ENCODE measurements at places on chromosomes 4 and X.
A peak's percentile ranks its signal among the peaks of the same experiment; 100 is the strongest.

DNA sequence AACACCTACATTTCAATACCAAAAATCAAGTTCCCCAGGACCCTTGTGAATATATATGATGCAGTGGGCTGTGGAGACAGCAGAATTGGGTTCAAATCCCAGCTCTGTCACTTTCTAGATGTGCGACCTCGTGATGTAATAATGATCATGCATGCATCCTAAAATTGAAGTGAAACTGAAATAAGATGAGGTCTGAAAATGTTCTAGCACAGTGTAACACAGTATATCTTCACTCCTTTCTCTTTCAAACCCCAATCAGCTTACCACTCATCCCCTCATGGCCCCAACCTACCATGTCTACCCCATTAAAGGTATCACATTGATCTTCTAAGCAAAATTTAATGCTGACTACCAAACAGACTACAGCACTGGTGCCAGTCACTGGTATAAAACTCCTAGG is 69.9 kb upstream of the BRS3 start:
- no peak for DNase-seq

DNA sequence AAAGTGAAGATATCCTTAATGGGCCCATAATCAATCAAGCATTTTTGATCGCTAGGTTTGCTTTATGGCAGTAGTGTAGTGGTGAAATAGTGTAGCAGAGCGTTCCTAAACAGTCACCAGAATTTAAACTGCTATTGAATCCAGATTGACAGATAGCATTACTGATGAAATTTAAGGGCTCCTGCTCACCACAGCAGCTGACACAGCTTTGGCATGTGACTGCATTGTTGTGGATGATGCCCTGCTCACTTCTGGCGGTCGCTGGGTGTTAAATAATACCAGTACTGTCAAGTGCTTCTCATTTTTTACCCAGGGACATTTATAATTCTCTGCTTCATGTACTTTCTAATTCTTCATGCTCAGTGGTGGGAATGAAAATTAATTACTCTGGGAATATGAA is 102.0 kb upstream of the ARHGAP24 start:
- DNase-seq: no peak

- peak; percentile 62 for DNase-seq
These were observed 47.2 kb upstream of the TMEM33 start for GRCh38 chr4:41887821-41888686.

DNA sequence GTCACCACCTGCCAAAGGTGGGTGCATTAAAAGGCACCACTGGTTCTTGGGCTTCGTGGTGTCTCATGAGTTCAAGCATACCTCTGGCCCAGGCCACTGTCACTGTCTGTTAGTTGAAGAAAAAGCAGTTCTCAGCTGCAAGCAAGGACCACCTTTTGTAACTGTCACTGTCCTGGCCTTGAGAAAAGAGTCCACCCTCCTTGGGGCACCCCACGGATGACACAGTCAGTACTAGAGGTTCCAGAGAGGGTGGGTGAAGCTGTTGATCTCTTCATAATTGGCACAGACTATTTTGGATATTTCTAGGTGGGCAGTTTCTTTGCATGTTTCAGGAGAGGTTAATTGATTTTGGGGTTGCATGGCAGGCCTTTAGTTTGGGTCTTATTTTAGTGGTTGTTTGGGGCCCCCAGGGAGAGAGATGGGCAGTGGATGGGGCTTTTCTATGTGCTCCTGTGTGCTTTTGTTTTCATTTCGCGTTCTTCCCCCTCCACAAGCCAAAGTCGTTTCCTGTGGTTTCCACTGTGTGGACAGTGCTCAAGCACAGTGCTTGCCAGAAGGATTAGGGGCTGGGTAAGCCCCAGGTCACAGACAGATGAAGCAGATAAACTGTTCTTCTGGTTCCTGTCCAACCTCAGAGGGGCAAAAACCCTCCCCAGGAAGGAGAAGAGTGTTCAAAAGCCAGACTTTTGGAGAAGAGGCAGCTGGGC is 156.2 kb upstream of the PPP1R2C start:
- DNase-seq: no peak

DNA sequence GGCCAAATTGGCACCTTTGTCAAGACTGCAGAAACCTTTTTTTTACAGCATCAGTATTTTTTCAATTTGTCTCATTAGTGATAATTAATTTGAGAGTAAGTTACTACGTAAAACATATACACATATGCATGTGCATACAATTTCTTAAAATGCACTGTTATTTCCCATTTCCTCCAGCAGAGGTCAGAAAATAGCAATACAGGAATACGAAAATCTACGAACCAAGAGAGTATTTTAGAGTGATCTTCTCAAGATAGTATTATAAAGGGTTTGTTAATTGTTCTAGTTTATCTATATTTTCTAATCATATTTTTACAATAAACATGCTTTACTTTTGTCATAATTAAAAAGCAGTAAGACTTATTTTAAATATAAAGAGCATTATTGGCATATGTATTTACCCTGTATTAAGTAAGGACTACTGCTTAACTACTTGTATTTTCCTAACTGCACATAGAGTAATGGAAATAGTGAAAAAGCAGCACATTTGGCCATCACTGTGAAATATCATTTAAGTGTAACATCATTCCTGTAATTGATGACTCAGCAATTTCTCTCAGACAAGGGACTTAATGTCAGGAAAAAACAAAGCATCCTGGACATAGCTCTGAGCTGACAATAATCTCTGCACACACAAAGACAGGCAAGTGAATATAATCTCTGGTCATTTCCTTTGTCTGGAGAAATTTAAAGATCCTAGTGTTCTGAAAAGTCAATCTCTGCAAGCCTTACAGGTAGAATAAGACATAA is 45.6 kb downstream of the MAOB start:
- peak; percentile 17 for DNase-seq

- no peak for DNase-seq
These were observed 42.5 kb downstream of the RAB40AL start for GRCh38 chrX:102979536-102979935.

All from LoVo (cell line).